ENCODE measurements at places on chromosomes 12 and 14. TPM values are rescaled to one million over a fixed set of nuclear protein-coding genes. Genes with fewer than 3 reads are reported as not detected.

The ACTN1 gene
- 225 TPM for total RNA-seq

The PCNX4 gene
- total RNA-seq = 87.2 TPM

The ALDH1L2 gene
- 41.4 TPM for total RNA-seq

The PIK3C2G gene
- not detected for total RNA-seq

The LLPH gene
- total RNA-seq = 4.5 TPM
